KG1 (cell line): ENCODE measurements at places on chromosomes 16 and 17.

DNA sequence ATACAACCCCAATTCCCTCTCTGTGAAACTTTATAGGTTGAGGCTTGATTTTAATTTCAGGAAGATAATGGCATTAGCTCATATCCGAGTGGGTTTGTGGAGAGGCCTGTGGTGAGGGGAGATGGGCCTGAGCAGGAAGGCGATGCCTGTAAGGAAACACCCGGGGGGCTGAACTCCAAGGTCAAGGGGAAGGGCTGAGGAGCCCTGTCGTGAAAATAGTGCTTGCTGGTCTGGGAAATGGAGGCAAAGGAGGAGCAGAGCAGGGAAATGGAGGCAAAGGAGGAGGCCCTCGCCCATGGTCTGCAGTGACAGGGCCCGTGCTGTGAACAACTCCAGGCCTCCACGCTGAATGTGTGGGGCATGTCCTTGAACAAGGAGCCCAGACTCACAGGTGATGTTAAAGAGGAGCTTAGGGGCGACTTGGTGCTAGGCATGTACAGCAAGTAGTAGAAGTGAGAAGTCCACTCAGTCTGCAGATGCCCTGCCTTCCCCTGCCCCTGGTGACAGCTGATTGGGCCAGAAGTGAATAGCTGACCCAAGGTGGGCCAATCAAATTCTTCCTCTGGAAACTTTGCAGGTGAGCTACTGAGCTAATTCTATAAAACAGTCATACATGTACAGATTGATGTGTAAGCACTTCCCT is 38.1 kb downstream of the MRPS23 start:
- no peak for DNase-seq

DNA sequence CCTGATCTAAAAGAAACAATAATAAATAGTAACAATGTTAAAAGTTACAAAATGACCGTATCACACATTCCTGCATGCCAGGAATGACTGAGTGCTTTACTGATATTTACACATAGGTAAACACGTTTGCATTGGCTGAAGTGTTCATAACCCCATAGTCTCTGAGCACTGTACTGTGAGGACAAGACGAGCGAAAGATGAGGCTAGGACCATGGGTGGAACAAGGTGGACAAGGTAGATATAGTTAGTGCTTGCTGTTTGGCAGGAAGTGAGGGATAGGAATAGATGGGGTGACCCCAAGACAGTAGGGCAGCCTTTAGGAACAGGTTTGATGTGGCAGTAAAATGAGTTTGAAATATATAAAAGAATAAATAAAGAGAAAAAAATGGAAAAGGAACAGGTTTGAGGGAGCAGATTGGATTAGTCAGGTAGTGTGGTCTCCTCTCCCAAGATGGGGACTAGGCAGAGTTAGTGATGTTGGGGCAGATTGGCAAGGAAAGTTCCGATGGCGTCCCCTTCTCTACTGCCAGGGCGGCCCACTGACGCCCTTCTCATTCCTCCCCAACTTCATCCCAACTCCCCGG is 452 bp upstream of the E2F4 start:
- no peak for DNase-seq

- DNase-seq, result no peak
Observed at GRCh38 chr16:73042807-73043206, 5.1 kb downstream of the ZFHX3 start.

DNA sequence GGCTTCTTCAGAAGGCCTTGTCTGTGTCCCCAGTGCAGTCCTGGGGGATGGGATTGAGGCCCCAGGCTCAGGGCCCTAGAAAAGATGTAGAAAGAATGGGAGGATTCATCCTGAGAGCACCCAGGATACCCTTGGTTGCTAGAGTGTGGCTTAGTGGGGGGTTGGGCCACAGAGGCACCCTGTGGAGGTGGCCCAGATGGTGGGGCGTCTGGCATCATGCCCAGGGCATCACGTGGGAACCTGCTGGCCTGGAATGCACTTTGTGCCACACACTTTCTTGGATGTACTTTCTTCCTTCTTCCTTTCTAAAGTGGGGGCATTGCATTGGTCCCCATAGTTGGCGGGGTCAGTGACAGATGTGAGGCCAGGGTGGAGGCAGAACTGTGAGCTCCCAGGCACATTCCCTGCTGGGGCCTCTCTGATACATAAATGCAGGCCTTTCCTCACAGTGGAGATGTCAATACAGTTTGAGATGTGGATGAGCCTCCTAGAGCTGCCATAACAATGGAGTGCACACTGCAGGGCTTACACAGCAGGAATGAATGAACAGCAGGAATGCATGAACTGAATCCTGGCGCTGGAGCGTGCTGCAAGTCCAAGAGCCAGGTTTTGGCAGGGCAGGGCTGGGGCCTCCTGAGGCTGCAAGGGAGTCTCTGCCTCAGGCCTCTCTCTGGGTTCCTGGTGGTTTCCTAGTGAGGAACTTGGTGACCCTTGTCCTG is 43.3 kb downstream of the MGAT5B start:
- no peak for DNase-seq

DNA sequence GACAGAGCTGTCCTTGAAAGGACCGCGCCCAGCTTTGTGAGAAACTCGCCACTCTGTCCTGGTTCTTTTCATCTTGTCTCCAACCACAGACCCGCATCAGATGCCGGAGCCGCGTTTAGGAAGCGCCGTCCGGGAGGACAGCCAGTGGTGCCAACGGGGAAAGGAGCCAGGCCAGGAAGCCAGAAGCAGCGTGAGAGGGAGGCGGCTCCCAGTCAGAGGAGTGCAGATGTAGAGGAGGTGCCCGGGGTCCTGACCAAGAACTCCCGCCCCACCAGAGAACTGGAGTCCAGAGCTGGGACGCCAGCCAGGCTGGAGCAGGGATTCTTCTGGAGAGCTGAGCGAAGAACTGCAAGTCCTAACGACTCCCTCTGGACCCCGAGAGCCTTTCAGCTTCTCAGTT is 49.3 kb upstream of the TNRC6C start:
- no peak for DNase-seq

GRCh38 chr16:22727285-22728166 is 86.4 kb upstream of the HS3ST2 start:
- DNase-seq, result no peak

DNA sequence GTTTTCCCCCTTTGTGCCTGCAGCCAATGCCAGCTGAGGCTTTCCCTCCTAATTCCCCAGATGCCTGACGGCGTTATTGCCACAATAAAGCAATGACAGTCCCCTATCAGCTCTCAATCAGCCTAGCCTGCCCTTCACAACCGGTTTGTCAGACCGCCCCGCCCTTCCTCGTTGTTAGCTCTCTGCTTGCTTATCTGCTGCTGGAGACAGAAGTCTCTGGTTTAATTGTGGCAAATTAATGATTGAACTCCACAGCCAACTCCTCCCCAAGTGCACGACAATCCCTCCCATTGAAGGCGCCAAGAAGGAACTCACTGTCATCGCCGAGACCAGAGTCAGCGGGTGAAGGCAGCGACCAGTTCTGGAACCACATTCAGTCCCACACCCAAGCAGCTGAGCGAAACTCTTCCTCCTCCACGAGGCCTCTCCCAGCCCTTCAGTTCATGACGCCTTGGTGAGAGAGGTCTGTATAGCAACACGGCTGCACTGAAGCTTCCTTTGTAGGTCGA is 474.4 kb downstream of the SLC39A11 start:
- no peak for DNase-seq

DNA sequence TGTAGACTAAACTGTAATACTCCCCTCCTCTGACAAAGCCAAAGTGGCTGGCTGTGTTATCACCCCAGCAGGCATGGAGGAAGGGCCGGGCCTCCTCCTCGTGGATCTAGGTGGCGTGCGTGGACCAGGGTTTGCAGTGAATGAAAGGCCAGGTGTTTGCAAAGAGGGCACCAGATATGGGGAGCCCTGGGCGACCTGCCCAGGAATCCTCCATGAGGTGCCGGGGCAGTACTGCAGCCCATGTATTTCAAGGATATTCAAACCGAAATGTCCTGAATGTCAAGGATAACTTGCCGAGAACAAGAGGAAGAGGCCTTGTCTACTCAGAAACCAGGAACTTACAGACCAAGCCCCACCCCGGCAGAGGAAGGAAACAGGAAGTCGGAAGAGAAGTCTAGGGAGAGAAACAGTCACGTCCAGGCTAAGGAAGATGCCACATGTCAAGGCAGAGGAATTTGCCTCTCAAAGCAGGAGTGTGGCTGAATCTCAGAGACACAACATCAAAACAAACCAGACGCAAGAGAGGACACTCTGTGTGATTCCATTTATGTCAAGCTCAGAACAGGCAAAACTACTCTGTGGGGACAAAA is 13.7 kb upstream of the OSGIN1 start:
- no peak for DNase-seq

DNA sequence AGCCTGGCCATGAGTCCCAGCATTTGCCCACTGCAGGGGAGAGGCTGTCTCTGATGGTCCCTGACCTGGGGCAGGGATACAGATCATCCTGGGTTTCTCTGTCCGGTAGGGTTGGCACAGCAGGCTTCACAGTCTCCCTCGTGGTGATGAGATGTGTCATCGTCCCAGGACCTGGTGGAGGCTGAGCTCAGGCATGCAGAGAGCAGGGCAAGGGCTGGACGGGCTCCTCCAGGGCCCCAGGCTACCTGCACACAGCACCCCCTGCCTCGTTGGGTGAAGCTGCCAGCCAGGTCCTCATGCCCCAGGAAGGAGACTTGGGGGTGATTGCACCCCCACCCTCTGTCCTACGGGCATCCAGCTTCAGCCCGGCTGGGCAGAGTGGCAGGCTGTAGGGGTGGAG is 155.8 kb upstream of the GSE1 start:
- no peak for DNase-seq

GRCh38 chr17:20266806-20267458 is 200.4 kb downstream of the LGALS9B start:
- no peak for DNase-seq

GRCh38 chr17:77770331-77771105 is 188.0 kb upstream of the TNRC6C start:
- DNase-seq, result no peak

- no peak for DNase-seq
Observed at GRCh38 chr16:74748616-74749026, 26.0 kb downstream of the FA2H start.

DNA sequence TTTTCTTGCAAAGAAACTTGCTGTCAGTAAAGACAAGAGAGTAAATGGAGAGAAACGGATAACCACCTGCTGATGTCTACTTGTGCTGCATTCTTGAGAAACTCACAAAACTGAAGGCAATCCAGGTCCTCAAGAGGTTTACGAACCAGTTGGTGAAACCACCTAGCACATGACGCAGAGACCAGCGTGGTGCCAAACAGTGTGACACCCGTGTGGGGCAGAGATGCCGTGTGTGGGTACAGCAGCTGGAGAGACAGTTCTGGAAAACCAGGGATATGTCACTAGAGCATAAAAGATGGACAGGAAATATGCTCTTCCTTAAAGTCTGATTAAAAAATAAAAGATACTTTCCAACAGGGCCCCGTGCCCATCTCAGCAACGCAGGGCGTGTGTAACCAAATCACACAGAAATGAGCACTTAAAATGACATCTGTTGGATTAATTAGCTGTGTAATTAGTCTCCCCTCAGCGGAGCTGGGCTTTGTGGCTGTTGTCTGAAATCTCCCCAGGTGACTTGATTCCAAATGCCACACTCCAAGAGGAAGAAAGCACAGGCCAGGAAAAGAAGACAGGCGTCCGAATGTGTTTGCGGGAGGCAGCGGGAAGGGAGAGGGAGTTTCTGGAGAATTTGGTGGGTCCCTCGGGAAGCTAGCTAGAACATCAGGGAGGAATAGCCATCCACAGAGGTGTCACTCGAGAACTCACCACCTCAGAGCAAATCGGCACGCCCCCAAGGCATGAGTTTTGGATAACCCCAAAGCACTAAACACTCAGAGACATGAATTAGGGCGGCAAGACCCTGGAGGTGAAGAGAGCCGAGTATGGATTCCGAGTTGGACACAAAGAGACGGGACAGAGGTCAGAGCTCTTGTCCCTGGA is 109.8 kb downstream of the ZFHX3 start:
- DNase-seq, result no peak

GRCh38 chr17:7739746-7740145 is 22.2 kb downstream of the DNAH2 start:
- no peak for DNase-seq

DNA sequence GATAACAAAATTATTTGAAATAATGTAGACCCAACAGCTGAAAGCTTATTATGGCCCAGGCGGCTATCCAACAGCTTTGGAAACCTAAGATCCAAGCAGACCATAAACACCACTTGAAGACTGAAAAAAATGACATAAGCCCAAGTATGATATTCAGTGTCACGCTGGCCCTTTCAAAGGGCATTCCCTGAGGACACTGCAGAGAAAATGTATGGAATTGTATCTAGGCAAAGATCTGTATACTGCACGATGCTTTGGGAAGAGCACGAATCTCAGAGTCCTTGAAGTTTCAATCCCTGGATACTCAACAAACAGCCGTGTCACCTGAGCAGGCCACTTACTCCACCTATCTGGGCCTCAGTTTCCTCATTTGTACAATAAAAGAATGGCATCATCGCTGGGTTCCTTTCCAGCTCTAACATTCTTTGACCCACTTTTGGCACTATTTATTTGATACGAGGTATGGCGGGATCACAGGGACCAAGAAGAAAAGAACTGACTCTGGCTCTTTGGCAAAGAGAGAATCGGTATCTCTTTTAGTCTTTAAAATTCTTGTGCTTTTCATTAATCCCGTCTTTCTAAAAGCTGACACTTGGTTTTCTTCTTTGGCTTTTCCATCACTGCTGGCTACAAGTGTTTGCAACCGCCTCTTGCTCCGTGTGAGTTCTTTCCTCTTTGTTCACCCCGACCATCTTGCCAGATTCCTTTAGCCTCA is 1.2 kb downstream of the STAT5B start:
- DNase-seq, result no peak

- no peak for DNase-seq
Observed at GRCh38 chr17:12853921-12854320, 64.6 kb downstream of the ARHGAP44 start.

GRCh38 chr17:45971698-45972141 is 27.3 kb upstream of the STH start:
- DNase-seq, result no peak

GRCh38 chr17:56710986-56711385 is 117.5 kb downstream of the NOG start:
- DNase-seq, result no peak

DNA sequence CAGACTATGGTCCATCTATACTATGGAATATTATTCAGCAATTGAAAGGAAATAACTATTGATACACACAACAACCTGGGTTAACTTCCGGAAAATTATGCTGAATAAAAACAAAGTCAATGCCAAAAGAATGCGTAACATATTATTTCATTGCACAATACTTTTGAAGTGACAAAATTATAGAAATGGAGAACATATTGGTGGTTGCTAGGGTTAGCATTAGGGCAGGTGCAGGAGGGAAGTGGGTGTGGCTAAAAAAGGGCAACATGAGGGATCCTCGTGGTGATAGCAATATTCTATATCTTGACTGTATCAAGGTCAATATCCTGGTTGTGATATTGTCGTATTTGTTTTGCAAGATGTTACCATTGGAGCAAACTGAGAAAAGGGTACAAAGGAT is 34.9 kb downstream of the PIK3R5 start:
- no peak for DNase-seq

- DNase-seq, result no peak
Observed at GRCh38 chr16:68636818-68637217, 8.3 kb upstream of the CDH3 start.

- no peak for DNase-seq
Observed at GRCh38 chr17:47894498-47895346, 1.3 kb upstream of the SP2 start.
